Liver (tissue), 10 donors: ENCODE measurements at places on chromosomes 4 and X.

GRCh38 chr4:93320356-93320755, 508.2 kb upstream of the ATOH1 start:
- DNase-seq = no peak

DNA sequence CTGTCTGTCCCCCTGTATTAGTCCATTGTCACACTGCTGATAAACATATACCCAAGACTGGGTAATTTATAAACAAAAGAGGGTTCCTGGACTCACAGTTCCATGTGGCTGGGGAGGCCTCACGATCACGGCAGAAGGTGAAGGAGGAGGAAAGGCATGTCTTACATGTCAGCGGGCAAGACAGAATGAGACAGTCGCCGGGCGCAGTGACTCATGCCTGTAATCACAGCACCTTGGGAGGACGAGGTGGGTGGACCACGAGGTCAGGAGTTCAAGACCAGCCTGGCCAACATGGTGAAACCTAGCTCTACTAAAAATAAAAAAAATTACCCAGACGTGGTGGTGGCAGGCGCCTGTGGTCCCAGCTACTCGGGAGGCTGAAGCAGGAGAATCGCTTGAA, 24.7 kb downstream of the IL3RA start:
- no peak for DNase-seq

- DNase-seq = no peak
Measured at GRCh38 chrX:41490446-41490845, 43.3 kb downstream of the NYX start.

- no peak for DNase-seq
Measured at GRCh38 chr4:159400558-159401225, 297.8 kb downstream of the RAPGEF2 start.

GRCh38 chr4:112377171-112377570, 80.0 kb downstream of the ALPK1 start:
- no peak for DNase-seq

- no peak for DNase-seq
Measured at GRCh38 chr4:178480105-178480504, 1037.9 kb upstream of the AGA start.

GRCh38 chr4:113674251-113674650, 87.3 kb downstream of the CAMK2D start:
- DNase-seq = no peak

DNA sequence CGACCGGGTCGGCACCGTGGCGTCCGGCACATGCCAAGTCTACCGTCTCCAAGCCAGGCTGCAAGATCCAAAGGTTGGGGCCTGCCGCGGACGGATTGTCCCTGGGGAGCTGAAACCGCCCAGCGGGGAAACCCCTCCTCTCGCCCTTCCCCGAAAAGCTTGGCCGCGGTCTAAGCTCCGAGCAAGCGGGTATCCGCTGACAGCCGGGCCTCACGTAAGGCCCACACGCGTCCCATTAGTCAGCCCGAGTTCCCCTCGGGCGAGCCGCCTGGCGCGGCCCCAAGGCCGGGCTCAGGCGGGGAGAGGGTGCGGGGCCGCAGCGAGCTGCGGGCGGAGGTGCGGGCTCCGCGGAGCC, 6.8 kb upstream of the BCOR start:
- no peak for DNase-seq

DNA sequence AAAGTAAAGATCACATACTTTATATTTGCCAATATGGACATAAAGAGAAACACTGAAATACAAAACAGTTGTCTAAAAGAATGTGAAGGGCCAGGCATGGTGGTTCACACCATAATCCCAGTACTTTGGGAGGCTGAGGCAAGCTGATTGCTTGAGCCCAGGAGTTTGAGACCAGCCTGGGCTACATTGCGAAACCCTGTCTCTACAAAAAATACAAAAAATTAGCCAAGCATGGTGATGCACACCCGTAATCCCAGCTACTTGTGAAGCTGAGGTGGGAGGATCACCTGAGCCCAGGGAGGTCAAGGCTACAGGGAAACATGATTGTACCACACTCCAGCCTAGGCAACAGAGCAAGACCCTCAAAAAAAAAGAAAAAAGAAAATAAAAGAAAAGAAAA, 11.8 kb downstream of the RBM47 start:
- DNase-seq = no peak

GRCh38 chr4:158484173-158484885, 37.4 kb upstream of the RXFP1 start:
- DNase-seq = no peak

DNA sequence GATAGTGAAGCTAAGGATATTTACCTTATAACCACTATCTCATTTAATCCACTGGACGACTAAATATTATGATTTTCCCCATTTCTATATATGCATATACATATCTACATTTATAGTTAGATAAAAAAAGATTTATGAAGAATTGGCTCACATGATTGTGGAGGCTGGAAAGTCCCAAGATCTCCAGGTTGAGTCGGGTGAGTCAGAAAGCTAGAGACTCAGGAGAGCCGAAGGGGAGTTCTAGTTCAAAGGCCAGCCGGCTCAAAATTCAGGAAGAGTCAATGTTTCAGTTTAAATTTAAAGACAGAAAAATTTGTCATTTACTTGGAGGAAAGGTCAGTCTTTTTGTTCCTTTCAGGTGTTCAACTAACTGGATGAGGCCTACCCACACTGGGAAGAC, 158.2 kb upstream of the CPEB2 start:
- no peak for DNase-seq

GRCh38 chr4:55865228-55865806, 11.9 kb downstream of the EXOC1 start:
- no peak for DNase-seq

DNA sequence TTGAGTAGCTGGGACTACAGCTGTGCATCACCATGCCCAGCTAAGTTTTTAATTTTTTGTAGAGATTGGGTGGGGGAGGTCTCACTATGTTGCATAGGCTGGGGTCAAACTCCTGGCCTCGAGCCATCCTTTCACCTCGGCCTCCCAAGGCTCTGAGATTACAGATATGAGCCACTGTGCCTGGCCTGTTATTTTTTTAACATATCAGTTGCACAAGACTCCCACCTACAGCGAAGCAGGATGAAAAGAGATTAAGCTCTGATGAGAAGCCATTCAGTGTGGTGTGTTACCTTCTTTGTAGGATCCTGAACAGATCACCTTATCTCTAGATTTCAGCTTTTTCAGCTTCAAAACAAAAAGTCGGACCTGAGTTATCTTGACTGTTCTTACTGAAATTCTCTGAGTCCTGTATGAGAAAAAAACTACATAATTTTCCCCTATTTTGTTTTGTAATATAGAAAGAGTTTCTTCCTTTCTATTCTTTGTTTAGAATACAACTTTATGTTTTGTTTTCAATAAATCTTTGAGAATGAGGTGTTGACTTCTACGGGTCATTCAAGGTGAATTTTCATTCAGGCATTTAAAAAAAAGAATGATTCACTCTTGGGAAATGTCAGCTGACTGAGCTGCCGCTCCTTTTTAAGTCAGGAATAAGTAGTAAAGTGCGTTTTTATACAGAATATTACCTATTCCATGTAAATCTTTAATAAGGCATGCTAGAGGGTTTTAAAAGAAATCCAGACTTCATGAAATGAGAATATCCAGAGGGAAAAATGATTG, 134.6 kb downstream of the ARSF start:
- no peak for DNase-seq

DNA sequence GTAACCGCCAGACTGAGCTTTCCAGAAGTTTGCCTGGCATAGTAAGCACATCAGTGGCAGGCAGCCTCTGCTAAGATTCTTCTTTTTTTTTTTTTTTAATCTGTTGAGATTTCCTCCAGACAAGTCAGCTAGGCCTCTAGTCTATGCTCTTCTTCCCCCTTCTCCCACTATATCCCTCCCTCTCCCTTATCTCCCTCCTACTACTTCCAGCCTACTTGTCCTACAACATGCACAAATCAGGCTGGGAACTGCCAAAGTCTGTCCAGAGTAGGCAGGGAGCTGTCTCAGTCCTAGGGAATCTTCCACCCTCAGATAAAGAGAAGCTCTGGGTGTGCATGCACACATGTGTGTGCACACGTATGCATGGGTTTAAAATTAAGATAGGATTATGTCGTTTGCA, 49.7 kb upstream of the ARMCX2 start:
- no peak for DNase-seq

GRCh38 chr4:107721436-107722100, 1.5 kb upstream of the PAPSS1 start:
- DNase-seq = peak; percentile 49

GRCh38 chrX:31233941-31234496, 162.2 kb upstream of the FTHL17 start:
- no peak for DNase-seq

DNA sequence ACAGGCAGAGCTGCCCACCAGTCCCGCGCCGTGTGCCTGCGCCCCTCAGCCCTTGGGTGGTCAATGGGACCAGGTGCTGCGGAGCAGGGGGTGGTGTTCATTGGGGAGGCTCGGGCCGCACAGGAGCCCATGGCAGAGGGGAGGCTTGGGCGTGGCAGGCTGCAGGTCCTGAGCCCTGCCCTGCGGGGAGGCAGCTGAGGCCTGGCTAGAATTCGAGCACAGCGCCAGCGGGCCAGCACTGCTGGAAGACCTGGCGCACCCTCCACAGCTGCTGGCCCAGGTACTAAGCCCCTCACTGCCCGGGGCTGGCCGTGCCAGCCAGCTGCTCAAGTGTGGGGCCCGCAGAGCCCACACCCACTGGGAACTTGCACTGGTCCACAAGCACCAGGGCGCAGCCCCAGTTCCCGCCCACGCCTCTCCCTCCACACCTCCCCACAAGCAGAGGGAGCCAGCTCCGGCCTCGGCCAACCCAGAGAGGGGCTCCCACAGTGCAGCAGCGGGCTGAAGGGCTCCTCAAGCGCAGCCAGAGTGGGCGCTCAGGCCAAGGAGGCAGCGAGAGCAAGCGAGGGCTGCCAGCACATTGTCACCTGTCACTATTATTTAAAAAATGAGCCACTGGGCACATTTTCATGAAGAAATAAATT, 645.8 kb downstream of the CENPC start:
- DNase-seq = no peak

- no peak for DNase-seq
Measured at GRCh38 chr4:96744676-96745075, 904.8 kb downstream of the PDHA2 start.

GRCh38 chrX:22795671-22796070, 204.1 kb upstream of the DDX53 start:
- no peak for DNase-seq

DNA sequence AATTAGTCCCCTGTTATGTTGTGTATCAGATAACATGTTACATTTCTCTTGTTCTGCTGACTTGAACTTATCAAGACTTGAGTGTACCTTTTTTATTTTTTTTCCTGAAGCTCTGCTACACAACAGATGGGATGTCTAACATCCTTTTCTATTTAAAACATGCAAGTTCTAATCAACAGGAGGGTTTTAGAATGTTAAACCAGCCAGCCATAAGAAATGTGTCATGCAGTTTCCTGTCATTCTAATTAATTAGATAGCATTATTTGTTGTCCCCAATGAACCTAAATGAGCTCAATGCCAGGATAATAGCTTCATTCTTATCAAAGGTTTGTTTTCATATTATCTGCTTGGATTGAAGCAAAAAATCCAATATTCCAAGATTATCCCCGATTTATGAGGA, 958.2 kb downstream of the PCDH7 start:
- no peak for DNase-seq

DNA sequence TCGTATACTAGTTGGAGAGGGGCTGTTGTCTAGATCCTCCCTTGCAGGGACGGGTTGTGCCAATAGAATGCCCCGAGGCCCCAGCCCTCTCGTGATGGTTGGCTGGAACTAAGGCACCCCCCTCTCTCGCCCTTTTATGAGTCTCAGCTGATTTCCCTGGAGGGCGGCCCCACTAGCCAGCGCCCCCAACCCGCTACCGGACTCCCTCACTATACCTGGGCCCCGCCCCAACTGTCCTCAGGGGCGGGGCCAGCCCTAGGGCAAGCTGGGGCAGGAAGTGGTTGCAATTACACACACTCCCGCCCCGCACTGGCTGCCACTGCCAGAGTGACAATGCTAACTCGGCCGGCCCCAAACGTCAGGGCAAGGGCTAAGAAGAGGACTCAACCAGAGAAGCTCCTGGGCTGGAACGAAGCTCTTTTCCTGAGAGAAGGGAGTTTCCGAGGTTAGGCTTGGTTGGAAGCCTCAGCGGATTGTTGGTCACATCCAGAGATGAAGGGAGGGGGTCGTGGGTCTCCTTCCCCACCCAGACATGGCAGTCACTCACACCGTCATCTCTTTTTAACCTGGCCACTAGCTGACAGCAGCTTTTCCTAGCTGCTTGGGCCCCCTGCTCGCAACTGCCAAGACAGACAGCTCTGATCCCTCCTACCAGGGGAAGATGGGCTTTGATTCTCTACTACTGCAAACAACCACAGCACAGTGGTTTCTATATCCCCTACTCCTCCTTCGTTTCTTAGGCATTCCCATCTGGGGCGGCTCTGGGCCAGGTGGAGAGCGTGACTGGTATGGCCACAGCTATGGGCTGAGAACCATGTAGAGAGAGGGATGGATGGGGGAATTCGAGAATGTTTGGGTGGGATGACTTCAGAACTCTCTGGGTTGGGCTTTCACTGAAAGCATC, 21.0 kb upstream of the BCORL1 start:
- DNase-seq = peak; percentile 53

DNA sequence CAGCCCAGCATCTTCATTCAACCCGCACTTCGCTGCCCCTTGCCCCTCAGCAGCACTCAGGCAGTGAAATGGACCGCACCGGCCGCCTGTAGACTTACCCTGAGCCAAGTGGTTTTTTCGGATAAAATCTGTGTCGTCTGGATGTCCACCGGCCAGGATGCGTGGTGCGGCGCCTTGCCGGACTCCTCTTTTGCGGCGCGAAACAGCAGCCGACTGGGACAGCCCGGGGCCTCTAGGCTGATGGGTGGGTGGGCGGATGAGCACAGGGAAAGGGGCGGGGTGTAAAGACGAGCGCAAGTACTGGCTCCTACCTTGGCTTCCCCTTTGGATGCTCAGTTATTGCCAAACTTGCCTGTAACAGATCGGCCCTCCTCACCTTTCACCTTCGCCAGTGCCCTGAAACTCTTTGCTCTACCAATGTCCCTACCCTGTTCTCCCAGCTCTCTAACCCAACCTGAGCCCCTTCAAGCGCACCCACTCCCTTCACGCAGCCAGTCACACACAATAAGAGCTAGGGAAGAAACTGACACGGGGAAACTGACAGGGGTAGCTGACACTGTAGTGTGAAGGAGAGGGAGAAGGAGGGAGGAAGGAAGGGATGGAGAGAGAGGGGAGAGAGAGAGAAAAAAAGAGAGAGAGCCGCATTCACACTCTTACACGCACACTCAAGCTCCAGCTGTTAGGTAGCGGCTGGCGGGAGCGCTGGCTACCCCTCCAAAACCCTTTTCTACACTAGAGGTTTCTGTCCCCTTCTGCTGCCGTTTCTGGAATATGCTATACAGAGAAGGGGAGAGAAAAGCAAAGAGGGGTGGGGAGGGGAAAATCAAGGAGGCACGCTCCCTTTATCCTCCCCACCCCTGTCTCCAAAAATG, 559 bp downstream of the TRPC5 start:
- no peak for DNase-seq
